ENCODE measurements at places on chromosomes 4 and X.

- DNase-seq, result no peak
Measured at GRCh38 chr4:81030061-81030980, at the start of gene BMP3. TSS of gene BMP3 (plus strand) at chr4:81030708. CDS start at chr4:81031285, 577 bp downstream.

DNA sequence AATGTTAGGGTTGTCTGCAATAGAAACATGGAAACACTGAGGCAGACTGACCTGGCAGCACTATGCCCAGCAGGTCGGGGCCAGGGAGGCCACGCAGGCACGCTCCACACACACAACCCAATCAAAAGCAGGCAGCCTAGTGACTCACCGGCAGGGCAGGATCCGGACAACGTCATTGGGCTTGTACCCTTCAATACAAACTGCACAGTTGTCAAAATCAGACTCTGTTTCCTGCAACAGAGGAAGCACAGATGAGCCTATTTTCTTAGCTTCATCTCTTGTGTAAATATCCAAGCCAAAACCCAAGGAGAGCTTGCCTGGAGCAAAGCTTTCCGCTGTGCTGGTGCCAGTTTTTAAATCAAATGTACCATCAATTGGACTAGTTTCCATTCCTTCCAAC lies 185.8 kb downstream of the RNF150 start:
- DNase-seq, result no peak

DNA sequence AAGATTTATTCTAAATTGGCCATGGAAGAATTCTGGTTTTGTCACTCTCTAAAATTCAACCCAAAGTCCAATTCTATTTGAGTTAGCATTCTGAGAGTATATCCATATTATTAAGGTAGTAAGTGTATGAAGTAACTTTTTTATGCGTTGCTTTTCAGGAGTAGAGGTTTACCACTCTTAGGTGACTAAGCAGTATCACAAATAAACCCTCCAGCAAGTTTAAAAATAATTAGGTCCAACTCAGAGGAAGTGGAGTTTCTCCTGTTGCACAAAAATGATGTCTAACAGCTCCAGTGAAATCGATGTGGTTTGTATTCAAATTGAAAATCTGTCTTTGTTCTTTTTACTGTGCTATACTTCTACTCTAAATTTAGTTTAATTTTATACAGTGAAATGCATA lies 6.6 kb downstream of the SCML1 start:
- DNase-seq, result no peak

DNA sequence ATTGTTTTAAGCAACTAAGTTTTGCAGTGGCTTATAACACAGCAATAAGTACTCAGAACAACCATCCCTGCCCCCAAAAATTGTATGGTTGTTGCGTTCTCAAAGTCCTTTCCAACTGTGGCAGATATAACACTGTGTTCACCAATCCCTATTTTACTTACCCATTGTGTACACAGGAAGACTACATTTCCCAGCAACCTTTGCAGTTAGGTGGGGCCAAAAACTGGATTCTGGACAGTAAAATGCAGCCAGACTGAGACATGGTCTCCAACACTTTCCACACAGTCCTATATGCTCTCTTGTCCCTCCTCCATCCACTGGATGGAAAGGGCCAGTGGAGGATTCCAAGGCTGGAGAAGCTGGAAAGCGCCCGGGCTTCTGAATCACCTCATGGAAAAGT lies 523.6 kb downstream of the BCOR start:
- no peak for DNase-seq

GRCh38 chr4:79852305-79852730 lies 220.7 kb downstream of the ANTXR2 start:
- no peak for DNase-seq

GRCh38 chr4:141102367-141102766 lies 30.9 kb downstream of the RNF150 start:
- DNase-seq, result no peak

DNA sequence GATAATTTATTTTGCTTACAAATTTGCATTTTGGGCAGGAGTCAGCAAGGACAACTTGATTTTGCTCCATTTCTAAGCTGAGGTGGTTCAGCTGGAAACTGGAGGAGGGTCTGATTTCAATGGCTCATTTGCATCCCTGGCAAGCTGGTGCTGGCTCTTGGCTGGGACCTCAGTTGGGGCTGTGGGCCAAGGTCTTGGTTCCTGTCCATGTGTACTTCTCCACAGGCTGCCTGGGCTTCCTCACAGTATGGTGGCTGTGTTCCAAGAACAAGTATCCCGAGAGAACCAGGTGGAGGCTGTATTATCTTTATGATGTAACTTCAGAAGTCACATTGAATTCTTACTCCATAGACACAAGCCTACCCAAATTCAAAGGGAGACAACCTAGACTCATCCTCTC lies 77.0 kb upstream of the STX18 start:
- DNase-seq, result no peak

- DNase-seq, result no peak
Measured at GRCh38 chr4:126470862-126471261, 1156.1 kb downstream of the FAT4 start.

GRCh38 chr4:141153751-141154510 lies 20.7 kb upstream of the RNF150 start:
- DNase-seq, result no peak

- no peak for DNase-seq
Measured at GRCh38 chrX:30483996-30484395, 93.6 kb downstream of the TASL start.

- DNase-seq, result no peak
Measured at GRCh38 chr4:174437749-174438148, 84.5 kb downstream of the HPGD start.

- DNase-seq, result no peak
Measured at GRCh38 chr4:108058685-108059440, 69.2 kb downstream of the HADH start.

DNA sequence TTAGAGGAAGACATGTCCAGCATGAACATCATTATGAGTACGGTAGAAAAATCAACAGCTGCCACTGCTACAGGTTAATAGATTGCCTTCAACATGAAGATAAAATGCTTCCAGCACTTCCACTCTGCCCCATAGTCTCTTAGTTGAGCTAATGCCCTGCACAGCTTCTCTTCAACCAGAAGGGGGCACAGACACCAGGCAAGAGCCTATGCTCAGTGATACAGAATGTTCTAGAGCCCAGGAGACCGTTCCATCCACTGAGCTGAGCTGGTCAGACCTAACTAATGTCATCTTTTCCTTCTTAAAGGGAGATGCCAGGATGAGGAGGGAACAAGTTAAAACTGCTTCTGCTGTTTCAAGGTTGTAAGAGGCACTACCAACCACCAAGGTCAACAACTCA lies 42.2 kb downstream of the SMIM10L2A start:
- DNase-seq, result no peak

- DNase-seq, result no peak
Measured at GRCh38 chr4:89619206-89619962, 217.6 kb downstream of the SNCA start.

DNA sequence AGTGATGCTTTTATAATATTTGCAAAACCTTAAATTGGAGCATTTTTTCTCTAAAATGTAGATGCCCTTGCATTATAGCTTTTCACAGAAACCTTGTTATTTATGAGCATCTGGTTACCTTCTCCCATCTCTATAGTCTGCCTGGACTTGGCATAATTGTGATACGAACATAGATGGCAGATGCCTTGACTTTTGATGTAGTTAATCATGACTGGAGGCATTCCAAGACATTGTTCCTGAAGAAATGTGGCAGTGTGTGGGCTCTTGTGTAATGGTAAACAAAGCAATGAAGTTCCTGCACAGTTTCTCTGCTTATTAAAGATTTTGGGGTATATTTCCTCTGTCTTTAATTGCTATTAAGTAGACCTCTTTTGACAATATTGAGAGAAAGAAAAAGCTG lies 500.1 kb downstream of the PCDH19 start:
- DNase-seq, result no peak

DNA sequence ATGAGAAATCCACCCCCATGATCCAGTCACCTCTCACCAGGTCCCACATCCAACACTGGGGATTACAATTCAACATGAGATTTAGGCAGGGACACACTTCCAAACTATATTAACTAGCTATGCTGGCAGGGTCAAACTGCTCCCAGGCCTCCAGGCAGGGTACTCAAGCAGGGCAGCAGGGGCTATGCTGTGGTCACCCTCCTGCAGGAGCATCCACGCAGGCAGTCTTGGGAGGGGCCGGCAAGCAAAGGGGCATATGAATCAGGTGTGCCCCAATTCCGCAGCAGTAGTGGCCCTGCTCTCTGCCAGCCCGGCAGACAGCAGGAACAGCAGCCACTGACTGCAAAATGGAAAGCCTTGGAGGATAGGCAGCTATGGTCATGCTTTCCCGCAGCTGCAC lies 74.6 kb upstream of the PRDX4 start:
- no peak for DNase-seq

GRCh38 chrX:15815779-15816437 lies 25.6 kb downstream of the ZRSR2 start:
- no peak for DNase-seq

- no peak for DNase-seq
Measured at GRCh38 chrX:81201071-81201470, 642 bp downstream of the HMGN5 start.

GRCh38 chrX:10395643-10396042 lies 224.7 kb downstream of the MID1 start:
- DNase-seq, result no peak

- no peak for DNase-seq
Measured at GRCh38 chrX:45070116-45071007, 130.3 kb downstream of the DIPK2B start.

DNA sequence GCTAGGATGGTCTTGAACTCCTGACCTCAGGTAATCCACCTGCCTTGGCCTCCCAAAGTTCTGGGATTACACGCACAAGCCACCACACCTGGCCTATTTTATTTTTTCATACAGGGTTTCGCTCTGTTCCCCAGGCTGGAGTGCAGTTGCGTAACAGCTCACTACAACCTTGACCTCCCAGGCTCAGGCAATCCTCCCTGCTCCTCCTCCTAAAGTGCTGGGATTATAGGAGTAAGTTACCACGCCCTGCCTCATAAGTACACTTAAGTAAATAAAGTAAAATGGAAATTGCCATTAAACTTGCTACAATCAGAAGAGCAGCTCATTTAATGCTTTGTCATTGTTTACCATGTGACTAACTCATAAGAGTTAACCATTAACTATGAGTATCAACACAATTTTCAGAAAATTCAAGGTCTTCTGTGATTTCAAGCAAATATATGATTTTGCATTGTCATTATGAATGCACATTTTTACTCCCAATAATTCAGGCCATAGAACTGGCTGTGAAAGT lies 12.3 kb downstream of the UGDH start:
- DNase-seq, result no peak

GRCh38 chrX:825991-826390 lies 195.4 kb downstream of the SHOX start:
- no peak for DNase-seq

DNA sequence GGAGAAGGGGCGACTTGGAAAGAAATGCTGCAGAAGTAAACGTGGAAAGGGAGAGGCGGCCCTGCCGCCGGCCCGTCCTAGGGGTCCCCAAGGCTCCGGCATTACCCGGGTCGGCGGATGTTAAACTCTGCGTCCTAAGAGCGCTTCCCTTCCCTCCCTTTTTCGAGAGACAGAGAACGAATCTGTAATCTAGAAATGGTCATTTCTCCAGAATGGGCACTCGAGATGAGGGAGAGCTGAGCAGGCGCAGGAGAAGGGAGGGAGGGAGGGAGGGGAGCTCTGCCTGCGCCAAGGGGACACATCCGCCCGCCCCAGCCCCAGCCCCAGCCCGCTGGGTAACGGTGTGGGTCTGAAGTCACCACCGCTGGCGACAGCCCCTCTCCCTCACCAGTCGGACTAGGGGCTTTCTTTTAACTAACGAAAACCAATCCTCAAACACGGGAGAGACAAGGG lies 1.7 kb downstream of the HCFC1 start:
- DNase-seq, result no peak

DNA sequence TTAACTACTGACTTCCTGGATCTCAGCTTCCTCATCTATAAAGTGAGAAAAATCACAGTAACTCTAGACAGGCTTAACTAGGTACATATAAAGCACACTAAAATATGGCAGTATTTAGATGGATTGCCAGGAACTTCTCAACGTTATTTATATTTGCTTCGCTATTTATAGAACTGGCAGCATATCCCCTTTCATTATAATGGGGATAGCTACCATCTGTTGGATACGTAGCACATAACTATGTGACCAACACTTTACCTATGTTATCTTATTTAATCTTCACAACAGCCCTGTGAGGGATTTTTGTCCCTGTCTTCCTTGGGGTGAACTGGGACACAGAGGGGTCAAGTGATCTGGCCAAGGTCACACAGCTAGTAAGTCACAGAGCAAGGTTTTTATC lies 64.6 kb downstream of the ENPEP start:
- no peak for DNase-seq

DNA sequence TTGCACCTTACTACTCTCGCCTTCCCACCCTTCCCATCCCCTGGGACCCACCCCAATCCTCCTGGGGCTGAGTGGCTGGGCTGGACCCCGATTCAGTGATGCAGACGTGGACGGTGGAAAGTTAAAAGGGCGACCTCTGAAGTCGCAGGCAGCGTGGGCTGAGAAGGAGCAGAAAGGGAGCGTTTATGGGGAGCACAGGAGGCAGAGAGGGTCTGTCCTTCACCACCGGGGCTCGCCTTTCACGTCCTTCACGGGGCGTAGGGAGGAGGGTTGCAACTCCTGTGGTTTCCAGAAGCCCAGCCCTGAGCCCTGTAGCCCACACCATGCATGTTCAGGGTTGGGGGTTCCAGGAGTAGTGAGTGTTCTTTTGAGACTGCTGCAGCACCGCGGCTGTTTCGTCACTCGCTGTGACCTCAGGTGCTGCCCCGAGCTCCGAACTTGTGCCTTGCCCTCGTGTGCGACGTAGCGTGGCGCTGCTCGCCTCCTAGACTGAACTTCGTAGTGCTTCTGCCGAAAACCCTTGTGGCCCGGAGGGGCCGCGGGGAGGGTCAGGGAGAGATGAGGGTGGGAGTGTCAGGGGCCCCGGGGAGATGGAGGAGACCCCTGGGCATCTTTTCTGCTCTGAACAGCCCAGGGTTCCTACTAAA lies 1.6 kb downstream of the NHS start:
- no peak for DNase-seq

DNA sequence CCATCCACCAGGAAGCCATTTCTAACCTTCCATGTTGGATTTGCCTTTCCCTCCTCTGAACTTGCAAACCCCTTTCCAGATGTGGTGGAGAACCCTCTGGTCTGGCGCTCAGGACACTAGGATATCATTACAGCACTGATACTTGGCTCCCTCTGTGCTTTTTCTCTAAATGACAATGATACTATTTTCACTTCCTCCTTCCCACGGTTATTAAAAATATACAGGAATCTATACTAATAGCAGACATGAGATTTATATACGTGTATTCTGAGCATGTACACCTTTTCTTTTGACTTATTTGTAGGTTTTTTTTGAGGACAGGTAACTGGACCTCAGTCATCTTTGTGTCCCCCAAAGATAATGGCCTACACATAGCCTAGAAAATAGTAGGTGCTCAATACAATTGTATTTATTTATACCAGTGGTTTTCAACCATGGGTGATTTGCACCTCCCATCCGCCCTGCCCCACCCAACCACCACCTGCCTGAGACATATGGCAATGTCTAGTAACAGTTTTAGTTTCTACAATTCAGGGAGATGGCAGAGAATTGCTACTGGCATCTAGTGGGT lies 60.4 kb upstream of the PLAC8 start:
- no peak for DNase-seq
